Thymus (tissue), 14 donors: ENCODE measurements at places on chromosomes 6 and 20.

DNA sequence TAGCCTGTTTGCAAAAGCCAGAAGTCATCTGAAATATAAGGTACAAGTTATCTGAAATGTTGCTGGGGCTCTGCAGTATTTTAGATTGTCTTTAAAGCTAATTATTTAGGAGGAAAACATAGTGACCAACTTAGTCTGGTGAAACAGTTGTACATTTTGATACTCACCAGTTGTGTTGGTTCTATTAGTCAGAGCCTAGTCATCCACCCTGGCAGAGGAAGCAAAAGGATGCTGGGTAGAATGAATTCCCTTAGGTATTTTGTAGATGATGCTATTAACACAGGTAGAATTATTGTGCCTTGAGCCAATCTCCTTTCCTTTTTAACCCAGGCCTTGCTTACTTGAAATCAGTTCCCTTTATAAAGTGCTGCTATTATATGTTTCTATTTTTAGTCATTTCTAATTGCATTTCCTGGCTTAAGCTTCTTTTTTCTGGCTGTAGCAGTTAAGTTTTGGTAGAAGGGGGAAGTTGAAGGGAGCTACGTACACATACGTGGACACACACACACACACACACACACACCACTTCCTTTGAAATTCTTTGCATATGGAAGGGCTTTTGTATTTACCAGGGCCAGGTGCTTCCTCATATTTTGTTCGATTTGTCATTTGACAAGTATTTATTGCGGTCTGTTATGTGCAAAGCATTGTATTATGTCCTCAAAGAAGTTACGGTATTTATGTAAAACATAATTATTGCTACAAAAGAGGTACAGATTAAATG lies 82.4 kb downstream of the RTN4IP1 start:
- DNase-seq, result no peak

DNA sequence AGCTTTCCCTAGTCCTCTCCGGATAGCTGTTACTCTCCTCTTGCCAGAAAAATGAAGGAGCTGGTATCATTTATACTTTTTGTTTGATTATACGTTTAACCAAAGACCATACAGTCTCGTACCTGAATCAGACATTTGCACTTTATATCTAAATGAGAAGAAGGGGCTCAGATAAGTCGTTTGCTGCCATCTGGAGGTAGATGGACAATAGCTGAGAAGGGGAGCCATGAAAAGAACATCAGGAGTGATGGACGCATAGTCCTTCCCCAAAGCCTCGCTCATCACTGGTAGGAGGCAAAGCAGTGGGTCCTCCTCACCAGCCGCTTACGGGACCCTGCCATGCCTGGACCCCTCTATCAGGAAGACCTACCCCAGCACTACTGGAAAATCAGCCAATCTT lies 45.4 kb downstream of the RPF2 start:
- no peak for DNase-seq

DNA sequence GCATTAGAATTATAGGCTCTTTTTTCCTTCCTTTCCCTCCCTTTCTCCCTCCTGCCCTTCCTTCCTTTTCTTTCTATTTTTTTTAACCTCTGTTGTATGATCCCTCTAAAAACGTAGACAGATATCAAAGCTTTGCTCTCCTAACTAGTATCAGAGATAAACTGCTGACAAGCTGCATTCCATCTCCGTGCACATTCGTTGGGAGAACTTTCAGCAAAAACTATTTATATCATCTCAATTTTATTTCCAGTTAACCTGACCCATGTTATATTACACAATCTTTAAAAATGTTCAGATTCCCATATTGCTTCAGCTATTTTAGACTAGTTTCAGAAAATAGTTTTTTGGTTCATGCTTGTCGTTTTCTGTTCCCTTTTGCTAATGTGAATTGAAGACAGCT lies 47.3 kb downstream of the RNF217 start:
- no peak for DNase-seq

DNA sequence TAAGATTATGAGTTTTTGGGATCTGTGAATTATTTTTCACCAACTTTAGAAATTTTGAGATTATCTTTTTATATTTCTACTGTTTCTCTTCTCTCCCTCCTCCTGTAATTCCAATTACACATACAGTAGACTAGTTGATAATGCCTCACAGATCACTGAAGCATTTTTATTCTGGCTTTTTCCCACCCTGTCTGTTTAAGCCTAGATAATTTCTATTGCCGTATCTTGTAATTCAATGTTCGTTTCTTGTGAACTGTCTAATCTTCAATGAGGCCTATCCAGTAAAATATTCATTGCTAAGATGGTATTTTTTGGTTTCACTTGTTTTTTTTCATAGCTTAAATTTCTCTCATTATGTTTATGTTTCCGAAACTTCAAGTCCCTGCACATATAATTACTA lies 12.0 kb downstream of the MDN1 start:
- DNase-seq, result no peak

DNA sequence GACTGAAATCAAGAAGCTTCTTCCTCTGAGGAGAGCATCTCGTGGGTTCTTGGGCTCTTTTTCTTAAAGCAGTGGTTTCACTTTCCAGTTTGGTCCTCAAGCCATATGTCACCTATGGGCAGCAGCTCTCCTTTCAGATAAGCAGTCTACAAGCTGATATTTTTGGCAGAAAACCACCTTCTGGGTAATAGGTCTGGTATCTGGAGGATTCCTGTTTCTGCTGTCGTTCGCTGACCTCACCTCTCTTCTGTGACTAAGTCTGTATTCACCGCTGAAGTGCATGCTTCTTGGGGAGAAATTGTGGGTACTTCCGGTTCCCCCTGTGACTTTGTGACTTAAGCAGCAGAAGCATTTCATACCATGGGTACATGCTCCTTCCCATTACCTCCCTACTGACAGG lies 193.6 kb downstream of the EDN1 start:
- peak; percentile 9 for DNase-seq

GRCh38 chr6:157218371-157219198 lies 104.7 kb downstream of the TMEM242 start:
- no peak for DNase-seq

- no peak for DNase-seq
These were observed 6.8 kb upstream of the POU3F2 start for GRCh38 chr6:98827295-98828159.

- no peak for DNase-seq
These were observed 398.6 kb downstream of the KHDRBS2 start for GRCh38 chr6:61887423-61887822.

GRCh38 chr6:82086944-82087343 lies 160.6 kb downstream of the IBTK start:
- no peak for DNase-seq

DNA sequence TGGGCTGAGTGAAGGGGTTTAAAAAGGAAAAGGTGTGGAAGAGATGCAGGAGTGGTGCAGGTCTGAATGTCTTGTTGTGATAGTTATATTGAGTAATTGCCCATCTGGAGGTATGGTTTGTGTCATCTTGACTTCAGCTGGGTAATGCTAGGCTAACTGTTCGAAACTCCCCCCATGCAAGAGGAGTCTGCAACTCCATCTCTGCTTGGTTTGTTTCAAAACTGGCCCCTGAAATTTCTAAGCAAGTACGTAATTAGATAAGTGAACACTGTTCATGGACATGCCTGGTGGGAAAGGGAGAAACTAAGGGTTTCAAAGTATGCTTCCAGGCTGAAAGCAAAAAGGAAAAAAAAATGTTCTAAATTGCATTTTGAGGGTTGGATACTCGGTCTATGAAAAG lies 17.1 kb downstream of the TTK start:
- no peak for DNase-seq

- no peak for DNase-seq
These were observed 141.3 kb upstream of the GLP1R start for GRCh38 chr6:38907264-38907663.

DNA sequence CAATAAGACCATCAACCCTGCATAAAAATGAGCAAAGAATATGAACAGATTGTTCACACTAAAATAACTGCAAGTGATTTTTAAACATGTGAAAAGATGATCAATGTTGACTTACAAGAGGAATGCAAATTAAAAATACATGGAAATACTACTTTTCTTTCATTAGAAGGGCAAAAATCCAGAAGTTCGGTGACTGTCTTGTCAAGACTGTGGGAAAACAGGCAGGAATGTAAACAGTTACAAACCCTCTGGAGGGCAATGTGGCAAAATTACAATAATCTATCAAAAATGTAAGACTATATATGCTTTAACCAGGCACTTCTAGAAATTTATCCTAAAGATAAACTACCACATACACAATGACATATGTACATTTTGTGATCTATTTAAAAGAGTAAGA lies 86.7 kb downstream of the TNFAIP3 start:
- no peak for DNase-seq

DNA sequence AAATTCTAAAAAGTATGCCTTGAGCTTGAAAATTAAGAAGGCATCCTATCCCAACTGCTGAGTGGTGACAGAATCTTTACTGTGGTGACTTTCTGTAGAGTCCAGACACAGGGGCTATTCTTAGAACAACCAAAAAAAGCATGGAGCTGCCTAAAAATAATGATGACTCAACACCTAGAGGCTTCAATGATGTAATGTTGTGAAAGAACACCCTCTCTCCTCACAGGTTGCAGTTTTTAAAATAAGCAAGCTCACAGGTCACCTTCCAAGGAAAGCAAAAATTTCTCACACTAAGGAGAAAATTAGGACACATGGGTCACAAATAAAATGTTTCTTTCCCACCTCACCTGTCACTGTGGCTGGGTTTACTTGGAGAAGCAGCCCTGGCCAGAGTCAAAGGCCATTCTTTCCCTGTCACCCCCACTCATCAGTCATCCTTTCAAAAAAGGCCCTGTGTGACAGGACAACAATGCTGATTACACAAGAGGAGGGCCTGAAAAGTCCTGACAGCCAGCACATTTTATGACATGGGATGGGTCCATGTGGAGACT lies 53.5 kb downstream of the RCAN2 start:
- no peak for DNase-seq

- DNase-seq, result no peak
These were observed 166.8 kb upstream of the SLC22A16 start for GRCh38 chr6:110643175-110643574.

DNA sequence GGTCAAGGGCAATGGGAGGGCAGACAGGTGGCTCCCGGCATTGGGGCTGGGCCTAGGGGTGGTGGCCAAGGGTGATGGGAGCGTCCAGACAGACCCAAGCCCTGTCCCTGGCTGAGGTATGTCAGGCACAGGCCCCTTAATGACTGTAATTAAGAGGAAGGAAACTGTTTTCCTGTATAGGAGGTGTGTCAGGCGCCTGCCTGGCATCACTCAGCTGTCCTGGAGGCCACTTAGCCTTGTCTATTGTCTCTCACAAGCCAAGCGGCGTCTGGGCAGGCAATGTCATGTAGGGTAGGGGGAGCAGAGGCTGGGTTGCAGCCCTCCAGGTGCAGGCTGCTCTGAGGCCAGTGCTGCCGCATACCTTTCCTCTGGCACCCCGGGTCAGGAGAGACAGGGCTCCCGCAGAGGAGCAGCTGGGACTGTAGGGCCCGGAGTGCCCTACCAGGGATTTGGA lies 3.9 kb upstream of the FAM83C start:
- DNase-seq, result no peak

- DNase-seq, result no peak
These were observed 7.5 kb downstream of the FAXC start for GRCh38 chr6:99341862-99342455.

GRCh38 chr6:37559050-37559449 lies 59.4 kb upstream of the CCDC167 start:
- DNase-seq, result no peak

GRCh38 chr6:63533026-63533425 lies 39.3 kb upstream of the LOC128125822 start:
- DNase-seq, result no peak

- no peak for DNase-seq
These were observed 35.1 kb upstream of the RFPL4B start for GRCh38 chr6:112311950-112312547.

DNA sequence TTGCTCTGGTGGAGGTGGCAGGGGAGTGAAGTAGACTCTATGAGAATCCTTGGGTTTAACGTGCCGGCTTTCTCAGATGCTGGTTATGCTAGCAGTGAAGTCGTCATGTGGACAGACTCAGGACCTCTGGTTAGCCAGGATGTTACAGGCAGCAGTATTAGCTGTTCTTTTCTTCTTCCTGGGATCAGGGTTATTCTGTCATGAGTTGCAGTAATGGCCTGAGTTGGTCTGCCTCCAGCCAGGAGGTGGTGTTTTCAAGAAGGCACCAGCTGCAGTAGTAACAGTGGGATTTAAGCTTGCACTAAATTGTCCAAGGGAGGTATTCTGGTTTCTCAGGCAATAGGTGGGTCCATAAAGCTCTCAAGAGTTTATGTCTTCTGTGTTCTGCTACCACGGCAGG lies 56.7 kb downstream of the HDDC2 start:
- no peak for DNase-seq

GRCh38 chr6:73263570-73263909 lies 544 bp upstream of the KHDC1 start:
- DNase-seq, result no peak

DNA sequence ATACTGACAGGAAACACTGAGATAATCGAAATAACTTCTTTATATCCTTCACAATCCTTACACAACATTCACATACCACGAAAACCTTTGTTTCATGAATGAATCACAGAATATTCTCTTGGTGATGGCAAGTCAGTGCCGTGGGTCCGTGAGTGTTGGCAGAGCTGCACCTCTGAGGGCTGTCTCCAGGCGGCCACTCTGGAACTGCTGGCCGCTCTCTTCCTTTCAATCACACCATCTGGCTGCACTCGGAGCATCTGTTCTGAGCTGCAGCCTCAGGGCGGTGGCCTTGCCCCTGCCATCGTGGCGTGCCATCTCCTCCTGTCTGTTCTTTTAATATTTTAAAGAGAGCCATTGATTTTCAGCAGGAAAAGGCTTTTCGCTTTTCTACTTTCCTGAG lies 129.4 kb upstream of the AFDN start:
- DNase-seq, result no peak

- no peak for DNase-seq
These were observed 914 bp upstream of the RANBP9 start for GRCh38 chr6:13712599-13712898.

- DNase-seq, result no peak
These were observed 44.3 kb upstream of the PTGIS start for GRCh38 chr20:49612127-49612738.

GRCh38 chr6:47381036-47381435 lies 71.3 kb upstream of the TNFRSF21 start:
- no peak for DNase-seq

- DNase-seq, result no peak
These were observed 2.9 kb upstream of the TRIM39 start for GRCh38 chr6:30323806-30324205.

DNA sequence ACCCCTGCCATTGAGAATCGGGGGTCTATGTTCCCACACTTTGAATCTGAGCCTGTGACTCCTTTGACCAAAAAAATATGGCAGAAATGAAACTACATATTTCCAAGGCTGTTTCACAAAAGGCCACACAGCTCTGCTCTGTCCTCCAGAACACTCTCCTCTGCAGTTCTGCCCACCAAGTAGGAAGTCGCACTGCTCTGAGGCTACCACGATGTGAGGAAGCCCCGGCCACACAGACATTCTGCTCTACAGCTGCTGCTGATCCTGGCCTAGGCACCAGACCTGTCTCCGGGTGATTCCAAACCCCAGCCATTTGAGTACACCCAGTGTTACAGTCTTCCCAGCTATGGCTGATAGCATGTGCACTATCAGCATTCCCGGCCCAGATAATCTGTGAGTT lies 85.1 kb downstream of the LYRM4 start:
- DNase-seq, result no peak
